NCI-H1092 treated with DMSO at 0.1 percent for 48 hours (cell line): ENCODE measurements at places on chromosomes 2 and 18.

GRCh38 chr18:6363216-6363615 lies 51.5 kb downstream of the L3MBTL4 start:
- DNase-seq, result no peak

GRCh38 chr2:194700726-194701125 lies 956.3 kb upstream of the SLC39A10 start:
- DNase-seq, result no peak

DNA sequence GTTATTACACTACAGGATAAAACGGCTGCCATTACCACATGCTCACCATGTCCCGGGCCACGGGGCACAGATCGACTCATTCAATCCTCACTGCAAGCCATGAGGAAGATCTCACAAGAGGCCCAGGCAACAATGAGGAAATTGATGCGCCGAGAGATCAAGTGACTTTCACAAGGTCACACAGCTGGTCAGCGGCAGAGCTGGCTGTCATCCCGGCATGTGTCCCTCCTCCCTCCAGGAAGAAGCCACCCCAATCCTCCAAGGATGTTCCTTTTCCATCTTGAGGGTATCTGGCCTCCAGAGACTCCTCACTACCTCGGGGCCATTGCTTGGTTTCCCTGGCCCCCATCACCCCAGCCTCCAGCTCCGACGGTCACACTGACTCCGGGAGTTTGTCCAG lies 65.3 kb upstream of the GLI2 start:
- DNase-seq, result no peak

GRCh38 chr18:65282096-65282495 lies 468.7 kb upstream of the CDH7 start:
- DNase-seq, result no peak

- no peak for DNase-seq
These were observed 44.8 kb downstream of the CDH2 start for GRCh38 chr18:28132084-28132483.
